ENCODE measurements at places on chromosomes 12 and 14.

GRCh38 chr12:121800694-121801594 is 2.9 kb upstream of the SETD1B start:
- DNase-seq, result no peak

- DNase-seq, result no peak
Measured at GRCh38 chr12:23055004-23055403, 430.0 kb downstream of the ETNK1 start.

DNA sequence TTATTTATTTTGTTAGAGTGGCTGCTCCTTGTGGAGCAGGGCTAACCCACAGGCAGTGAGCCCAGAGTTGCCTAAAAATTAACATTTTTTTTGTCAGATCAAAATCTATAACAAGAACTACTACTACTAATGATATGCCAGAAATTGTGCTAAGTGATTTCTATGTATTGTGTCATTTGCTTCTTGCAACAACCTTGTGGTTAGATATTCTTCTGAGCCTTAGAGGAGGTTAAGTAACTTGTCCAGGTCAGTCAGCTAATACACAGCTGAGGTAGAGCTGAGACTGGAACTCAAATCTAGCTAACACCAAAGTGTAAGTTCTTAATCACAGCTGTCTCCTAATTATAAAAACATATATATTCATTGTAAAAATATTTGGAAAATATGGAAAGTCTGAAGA is 29.8 kb downstream of the CFL2 start:
- no peak for DNase-seq

DNA sequence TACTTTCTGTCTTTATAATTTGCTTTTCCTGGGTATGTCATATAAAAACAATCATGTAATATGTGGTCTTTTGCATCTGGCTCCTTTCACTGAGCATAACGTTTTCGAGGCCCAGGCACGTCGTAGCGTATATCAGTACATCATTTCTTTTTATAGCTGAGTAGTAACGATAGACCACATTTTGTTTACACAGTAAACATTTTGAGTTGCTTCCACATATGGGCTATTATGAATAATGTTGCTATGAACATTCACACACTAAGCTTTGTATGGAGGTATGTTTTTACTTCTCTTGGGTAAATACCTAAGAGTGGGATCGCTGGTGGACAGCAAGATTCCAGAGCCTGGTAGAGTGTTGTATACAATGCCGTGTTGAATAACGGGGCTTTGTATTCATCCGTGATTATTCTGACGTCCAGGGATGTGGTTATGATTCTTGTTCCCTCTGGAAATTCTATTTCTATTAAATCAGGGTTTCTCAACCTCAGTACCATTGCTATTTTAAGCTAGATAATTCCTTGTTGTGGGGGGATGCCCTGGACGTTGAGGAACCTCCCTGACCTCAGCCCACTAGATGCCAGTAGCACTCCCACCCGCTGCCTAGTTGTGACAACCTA is 38.9 kb upstream of the CIT start:
- DNase-seq, result no peak

- DNase-seq, result no peak
Measured at GRCh38 chr12:59700153-59700450, 104.3 kb downstream of the SLC16A7 start.

DNA sequence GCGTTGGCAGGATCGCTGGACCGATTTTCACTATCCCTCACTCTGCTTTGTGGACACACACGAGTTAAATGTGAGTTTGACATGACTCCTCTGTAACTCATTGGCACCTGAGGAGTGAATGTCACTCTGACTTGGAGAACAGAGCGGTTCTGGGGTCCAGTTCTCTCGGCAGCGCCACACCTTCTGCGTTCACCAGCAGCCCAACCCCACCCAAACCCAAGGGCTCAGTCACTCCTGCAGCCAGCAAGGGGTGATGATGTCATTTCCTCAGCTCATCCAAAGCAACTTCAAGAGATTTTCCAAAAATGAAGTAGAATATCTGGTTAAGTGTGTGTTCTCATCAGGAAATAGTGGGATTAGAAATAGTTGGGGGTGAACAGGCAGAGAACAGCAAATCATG is 36.3 kb downstream of the ADGRD1 start:
- no peak for DNase-seq

GRCh38 chr14:48738186-48738925 is 847.8 kb downstream of the RPS29 start:
- DNase-seq, result no peak

DNA sequence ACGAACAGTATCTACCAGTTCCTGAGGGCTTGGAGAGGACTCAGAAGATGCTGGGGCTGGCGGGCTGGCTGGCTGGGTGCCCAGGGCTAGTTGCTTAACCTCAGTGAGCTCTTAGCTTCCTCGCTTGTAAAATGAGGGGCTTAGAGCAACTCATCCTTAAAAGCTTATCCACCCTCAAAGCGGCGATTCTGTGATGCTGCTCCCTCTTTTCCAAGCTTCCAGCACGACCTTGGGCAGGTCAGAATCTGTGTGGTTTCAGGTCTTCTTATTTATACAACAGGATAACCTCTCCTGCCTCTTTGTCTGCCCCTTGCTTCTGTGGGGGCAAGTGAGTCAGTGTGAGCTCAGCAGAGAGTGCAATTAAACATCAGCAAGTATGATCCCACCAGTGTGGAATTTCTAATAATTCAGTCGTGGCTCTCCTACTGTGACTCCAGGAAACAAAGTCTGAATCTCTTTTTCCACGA is 281.8 kb downstream of the KSR2 start:
- DNase-seq, result peak; percentile 79

- no peak for DNase-seq
Measured at GRCh38 chr12:116339800-116340371, 62.4 kb upstream of the MED13L start.

- no peak for DNase-seq
Measured at GRCh38 chr12:108886873-108887629, 7.2 kb downstream of the DAO start.

- DNase-seq, result peak; percentile 15
Measured at GRCh38 chr12:1634590-1635191, 5.7 kb downstream of the WNT5B start.

- no peak for DNase-seq
Measured at GRCh38 chr14:92472860-92473259, 40.7 kb upstream of the RIN3 start.

DNA sequence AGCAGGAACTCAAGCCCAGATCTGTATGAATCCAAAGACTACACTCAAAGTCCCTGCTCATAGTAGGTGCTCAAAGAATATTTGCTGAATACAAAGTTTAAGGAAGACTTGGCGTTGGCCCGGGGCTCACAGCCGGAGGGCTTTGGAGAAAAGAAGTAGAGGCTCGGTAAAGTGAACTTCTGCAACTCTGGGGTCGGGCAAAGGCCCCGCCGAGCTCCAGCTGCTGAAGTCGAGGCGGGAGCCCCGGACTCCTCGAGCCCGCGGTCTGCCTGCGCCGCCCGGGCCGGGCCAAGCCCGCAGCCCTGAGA is 335 bp downstream of the GCN1 start:
- no peak for DNase-seq

- no peak for DNase-seq
Measured at GRCh38 chr14:54688229-54688628, 121.3 kb downstream of the SAMD4A start.

DNA sequence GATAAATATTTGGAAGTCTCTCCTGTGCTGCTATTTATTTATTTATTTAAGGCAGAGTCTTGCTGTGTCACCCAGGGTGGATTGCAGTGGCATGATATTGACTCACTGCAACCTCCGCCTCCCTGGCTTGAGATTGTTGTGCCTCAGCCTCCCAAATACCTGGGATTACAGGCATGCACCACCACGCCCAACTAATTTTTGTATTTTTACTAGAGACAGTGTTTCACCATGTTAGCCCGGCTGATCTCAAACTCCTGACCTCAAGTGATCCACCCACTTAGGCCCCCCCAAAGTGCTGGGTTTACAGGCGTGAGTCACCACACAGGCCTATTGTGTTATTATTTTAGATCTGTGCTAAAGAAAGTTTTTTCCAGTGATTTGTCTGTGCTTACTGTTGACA is 225.2 kb downstream of the CCER1 start:
- DNase-seq, result no peak

GRCh38 chr14:51540364-51540763 is 111.3 kb upstream of the FRMD6 start:
- no peak for DNase-seq

DNA sequence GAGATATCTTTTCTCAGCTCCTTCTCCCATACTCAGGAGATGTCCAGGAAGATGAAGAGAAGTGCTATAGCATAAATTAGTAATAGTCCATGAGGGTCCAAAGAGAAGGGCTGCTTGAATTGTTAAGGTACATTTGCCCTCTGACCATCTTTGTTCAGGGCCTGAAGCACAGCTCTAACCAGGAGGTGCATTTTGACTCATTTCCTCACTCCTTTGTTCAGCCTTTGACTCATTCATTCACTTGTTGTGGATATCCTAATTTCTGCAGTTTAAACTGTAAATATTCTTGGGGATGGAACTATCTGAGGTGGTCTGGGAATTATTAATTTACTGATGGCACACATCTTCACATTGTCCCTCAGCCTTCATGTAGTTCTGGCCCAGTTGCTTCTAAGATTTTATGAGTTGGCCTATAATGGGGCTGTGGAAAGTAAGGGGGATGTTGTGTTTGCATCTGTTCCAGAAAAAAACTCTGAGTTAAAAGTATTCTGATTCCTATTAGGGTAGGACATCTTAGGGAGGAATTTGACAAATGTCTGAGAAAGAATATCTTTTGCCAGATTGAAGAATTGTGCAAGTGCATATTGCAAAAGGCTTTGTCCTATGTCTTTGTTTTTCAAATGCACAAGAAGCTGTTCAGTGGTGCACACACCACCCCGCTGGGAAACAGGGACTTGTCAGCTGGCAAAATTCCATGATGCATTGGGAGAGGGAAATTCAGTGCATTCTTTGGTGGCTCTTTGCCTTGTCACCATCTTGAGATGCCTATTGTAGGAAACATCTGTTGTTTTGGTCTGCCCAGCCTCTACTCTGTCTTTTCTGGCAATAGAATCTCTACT is 22.1 kb downstream of the SMOC1 start:
- DNase-seq, result no peak

GRCh38 chr12:102425109-102426039 is 55.0 kb downstream of the IGF1 start:
- no peak for DNase-seq

DNA sequence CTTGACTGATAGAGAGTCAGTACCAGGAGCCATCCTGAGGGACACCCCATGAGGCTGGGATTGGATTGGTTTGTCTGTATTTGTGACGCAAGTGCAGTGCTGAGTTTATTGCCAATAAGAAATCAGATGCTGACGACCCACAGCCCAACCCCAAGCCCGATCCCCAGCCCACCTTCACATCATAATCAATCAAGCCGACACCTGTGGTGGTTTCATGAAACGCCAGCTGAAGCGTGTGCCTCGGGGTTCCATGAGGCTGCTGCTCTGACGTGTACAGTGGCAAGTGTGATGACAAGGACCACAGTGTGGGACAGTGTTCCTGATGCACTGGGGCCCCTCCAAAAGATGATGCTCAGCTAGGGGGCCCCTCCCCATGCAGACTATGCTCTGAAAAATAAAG is 62.1 kb upstream of the C14orf180 start:
- no peak for DNase-seq

GRCh38 chr12:123997033-123997822 is 24.2 kb downstream of the ZNF664 start:
- DNase-seq, result no peak

DNA sequence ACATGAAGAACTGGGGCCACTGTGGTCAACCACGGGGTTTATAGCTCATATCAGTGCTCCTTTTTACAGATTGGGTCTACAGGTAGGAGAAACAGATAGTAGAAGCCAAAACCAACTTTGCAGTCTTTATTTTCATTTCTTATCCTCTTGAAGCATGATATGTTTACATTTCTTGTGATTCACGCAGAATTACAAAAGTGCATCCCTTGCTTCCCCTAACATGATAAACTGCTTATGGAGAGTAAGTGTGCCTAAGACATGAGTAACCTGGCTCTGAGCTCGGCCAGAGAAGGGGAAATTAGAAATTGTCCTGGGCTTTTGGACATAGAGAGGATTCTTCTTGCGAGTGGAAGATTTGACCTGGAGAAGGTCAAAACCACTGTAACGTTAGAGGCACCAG is 18.4 kb downstream of the PWP1 start:
- DNase-seq, result no peak

GRCh38 chr12:111204788-111205241 is 164.1 kb downstream of the PHETA1 start:
- no peak for DNase-seq

DNA sequence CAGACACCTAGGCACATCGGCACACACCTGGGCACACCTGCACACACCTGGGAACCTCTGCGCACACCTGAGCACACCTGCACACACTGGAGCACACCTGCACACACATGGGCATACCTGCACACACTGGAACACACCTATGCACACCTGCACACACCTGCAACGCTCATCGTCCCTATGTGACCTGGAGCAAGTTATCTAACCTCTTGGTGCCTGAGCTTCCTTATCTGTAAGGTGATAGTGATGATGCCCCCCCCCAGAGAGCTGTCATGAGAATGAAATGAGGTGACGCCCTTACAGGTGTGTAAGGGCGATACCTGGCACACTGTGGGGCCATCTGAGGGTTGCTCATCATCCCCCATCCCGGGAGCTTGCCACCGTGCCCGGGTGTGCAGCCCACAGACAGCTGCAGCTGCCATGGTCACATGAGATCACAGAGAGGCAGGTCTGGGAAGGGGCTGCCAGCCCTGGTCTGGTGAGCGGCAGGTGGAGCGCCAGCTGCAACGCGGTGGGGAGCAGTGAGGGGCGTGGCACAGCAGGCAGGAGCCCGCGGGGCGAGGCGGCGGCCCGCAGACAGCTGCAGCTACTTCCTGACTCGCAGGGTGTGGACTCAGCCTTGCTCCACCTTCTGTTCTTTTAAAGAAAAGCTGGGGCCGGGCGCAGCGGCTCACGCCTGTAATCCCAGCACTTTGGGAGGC is 59.9 kb upstream of the FBRSL1 start:
- DNase-seq, result no peak

GRCh38 chr12:81588235-81589008 is 170.7 kb downstream of the PPFIA2 start:
- no peak for DNase-seq

DNA sequence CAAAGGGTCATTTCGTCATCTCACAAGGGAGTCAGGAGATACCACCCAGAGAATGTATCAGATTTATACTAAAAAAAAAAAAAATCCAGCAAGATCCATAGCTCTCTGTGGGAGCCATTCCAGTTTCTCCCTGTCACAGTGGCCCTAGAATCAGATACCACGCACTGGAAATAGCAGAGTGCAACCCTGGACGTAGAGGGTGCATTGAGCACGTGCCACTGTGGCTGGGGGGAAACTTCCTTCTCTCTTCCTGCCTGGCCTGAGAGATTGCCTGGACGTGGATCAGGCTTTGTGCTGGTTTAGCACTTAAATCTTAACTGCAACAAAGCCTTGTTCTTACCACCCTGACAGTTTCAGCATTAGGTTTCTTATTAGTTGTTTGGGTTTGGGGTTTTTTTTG is 124.3 kb downstream of the FBXL14 start:
- DNase-seq, result no peak

GRCh38 chr12:63420206-63420644 is 248.1 kb downstream of the DPY19L2 start:
- DNase-seq, result peak; percentile 36

GRCh38 chr12:19810213-19810612 is 370.9 kb downstream of the AEBP2 start:
- no peak for DNase-seq
